ENCODE measurements at places on chromosomes 3 and 15. TPM values are rescaled to one million over a fixed set of nuclear protein-coding genes. Genes with fewer than 3 reads are reported as not detected.

CP gene
- polyA plus RNA-seq, result 8.1 TPM

CIDEC gene
- not detected for polyA plus RNA-seq

CCDC80 gene
- polyA plus RNA-seq, result 3.2 TPM

TMEM108 gene
- polyA plus RNA-seq, result 95.9 TPM
